Stimulated activated CD8-positive, alpha-beta memory T cell treated with anti-CD3 and anti-CD28 coated beads, Interleukin-7, amount 100 ng/mL, for 4 hours (primary cell): ENCODE measurements at places on chromosomes 2 and 18.

DNA sequence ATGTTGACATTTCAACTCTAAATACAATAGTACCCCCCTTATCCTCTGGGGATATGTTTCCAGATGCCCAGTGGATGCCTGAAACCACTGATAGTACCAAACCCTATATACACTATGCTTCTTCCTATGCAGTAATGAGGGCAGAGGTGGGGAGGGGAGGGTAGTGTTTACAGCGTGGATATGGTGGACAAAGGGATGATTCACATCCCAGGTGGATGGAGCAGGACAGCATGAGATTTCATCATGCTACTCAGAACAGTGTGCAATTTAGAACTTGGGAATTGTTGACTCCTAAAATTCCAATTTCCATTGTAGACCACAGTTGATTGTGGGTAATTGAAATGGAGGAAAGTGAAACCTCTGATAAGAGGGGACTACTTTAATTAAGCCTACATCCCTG lies 75.4 kb downstream of the TSN start:
- no peak for DNase-seq

- DNase-seq = no peak
Measured at GRCh38 chr2:129006901-129007300, 688.2 kb upstream of the HS6ST1 start.

DNA sequence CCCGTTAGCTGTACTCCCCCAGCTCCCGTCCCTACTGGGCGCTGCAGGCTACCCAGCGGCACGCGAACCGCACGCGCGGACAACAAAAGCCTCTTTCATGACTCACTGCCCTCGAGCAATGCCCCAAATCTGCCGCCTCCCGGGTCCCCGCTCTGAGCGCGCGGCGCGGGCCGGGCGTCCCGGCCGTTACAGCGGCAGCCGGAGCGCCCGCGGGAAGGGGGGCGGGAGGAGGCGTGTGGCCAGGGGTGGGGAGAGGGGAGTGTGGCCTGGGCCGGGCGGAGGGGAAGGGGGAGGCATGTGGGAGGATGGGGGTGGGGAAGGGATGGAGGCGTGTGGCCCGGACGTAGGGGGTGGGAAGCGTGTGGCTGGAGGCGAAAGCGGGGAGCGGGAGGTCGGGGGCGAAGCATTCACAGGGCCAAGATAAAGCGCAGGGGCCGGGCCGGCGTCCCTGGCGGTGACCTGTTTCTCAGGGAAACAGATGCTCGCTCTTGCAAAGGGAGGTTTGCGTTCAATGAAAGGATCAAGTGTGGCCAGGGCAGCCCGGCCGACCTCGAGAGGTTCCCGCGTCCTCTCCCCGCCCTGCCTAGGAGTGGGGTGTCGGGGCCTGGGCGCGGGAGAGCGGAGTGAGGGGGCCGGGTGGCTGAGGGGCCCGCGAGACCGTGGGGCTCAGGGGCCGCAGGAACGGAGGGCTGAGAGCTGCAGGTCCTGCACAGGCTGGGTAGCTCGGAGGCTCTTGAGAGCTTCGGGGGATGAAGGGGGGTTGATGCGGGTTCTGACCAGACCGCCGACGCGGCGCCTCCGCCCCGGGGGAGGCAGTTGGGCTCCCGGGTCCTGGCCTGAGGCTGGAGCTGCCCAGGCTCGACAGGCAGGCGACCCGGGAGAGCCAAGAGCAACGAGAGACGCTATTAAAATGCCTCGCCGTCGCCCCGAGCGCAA lies 3.5 kb upstream of the NEUROD1 start:
- no peak for DNase-seq

GRCh38 chr18:28372186-28372585 lies 195.3 kb upstream of the CDH2 start:
- DNase-seq = no peak

DNA sequence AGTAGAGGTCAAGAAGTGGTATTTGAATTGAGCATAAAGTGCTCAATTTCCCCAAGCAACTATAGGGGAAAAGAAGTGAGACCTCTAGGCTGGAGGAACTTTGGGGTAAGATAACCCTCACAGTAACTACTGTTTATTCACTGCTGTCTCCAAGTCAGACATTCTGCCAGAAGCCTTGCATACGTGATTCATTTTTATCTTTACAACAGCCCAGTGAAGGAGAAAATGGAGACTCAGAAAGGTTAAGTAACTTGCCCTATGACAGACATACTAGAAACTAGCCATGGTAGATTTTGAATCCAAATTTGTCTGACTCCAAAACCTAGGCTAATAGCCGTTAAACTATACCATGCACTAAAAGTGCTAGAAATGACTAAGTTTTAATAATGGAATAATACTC lies 28.4 kb downstream of the DNAJC10 start:
- no peak for DNase-seq

DNA sequence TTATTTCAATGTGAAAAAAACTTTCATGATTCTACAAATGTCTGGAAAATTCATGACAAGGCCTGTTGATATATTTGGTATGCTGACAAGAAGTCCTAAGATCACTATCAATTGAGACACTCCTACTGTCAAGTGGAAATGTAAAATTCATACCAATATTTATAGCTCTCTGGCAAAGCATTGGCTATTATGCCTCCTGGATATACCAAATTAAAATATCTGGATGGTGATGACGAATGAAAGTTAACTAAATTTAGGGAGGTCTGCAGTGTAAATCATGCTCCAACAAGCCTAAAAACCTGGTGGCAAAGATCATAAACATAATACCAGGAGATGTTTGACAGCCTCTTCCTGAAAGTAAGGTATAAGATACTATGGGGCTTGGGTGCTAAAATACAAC lies 41.1 kb upstream of the TCF4 start:
- DNase-seq = no peak

GRCh38 chr2:30541680-30542079 lies 94.6 kb downstream of the LCLAT1 start:
- no peak for DNase-seq

DNA sequence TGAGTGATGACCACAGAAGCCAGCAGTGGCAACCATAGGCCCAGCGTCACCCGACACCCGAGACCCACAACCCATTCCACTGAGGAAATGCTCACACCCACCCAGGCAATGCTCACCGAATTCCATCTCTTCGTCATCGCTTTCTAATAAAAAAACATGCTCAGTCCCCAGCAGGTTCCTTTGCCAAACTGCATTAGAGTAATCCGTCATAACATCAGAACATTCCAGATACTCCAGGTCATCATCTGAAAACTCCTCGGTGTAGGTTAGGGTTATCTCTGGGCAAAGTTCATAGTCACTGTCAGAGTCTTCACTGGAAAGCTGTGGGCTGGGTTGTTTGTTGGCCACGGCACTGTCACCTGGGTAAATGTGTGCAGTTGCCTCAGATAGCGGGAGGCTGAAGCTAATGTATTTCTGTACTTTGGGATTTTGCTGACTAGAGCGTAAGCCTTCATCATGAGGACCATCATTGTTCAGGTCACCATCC lies 49.3 kb downstream of the ALPK2 start:
- DNase-seq = no peak

DNA sequence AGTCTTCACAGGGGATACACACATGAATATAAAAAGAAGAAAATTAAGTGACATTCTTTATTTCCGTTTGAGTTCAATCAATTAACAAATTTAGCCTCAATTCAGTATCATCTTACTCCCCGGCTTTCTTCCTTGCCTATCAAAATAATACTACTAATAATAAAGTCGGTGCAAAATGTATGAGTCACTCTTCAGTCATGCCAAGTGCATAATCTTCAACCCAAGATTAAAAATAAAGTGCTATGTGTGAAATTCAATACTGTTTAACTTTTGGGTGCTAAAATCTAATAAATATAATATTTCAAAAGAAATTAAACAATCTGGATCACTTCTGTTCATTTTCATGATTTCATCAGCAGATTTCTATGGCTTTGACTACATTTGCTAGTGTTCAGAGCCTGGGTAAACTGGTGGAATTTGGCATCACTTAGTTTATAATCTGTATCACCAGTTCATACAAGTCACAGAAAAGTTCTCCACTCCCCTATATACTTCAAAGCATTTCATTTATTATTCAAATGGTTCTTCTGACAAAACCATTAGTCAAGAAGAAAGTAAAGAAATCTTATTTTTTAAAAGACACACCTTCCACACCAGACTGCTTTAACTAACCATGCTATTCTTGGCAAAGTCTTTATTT lies 183.6 kb downstream of the THADA start:
- no peak for DNase-seq

DNA sequence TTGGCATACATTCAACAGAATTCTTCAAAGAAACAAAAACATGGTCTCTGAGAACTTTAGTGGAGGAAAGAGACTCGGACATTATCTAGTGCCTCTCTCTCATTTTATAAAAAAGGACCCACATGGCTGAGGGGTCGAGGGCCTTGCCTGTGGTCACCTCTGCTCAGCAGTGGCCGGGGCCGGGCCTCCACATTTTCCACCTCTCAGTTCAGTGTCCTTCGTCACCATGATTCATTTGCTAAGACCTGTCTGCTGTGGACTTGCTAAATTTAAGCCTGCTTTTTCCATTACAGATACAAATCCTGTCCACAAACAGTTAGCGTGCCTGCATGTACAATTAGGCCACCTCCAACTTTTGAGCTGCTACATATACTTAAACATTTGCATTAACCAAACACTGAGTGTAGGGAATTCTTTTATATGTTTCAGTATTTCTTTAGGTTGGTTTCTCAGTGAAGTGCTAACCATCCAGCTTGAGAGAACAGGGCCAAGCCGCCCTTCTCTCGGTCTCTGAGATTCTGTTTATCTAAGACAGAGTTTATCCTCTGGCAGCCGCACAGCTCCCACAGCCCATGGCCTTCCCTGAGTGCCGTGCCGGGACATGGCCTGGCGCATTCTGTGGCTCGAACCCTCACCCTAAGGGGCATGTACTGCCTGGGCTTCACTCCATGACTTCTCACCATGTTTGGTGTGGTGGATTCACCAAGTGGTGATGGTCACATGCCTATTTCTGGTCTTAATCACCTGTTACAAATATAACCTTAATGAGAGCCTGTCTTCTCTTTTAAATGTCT lies 46.2 kb downstream of the COA5 start:
- no peak for DNase-seq

- no peak for DNase-seq
Measured at GRCh38 chr2:111534910-111535352, 349.1 kb downstream of the ANAPC1 start.

DNA sequence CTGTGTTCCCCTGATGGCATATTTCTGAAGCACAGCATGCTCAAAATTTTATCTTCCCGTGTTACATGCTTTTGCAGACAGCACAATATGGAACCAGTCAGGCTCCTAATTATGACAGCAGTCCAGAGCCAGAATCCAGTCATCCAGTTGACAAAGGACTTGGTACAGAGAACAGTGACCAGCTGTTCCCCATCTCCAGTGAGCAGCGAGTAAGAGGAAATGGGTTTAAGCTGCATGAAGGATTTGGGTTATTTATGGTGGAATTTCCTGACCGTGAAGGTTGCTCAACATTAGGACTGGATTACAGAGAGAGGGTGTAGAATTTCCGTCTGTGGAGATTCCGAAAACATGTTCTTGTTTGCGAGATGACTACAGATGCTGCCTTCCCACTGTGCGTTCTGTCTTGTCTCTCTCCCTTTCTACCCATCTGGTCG lies 24.4 kb downstream of the SGPP2 start:
- DNase-seq = no peak

DNA sequence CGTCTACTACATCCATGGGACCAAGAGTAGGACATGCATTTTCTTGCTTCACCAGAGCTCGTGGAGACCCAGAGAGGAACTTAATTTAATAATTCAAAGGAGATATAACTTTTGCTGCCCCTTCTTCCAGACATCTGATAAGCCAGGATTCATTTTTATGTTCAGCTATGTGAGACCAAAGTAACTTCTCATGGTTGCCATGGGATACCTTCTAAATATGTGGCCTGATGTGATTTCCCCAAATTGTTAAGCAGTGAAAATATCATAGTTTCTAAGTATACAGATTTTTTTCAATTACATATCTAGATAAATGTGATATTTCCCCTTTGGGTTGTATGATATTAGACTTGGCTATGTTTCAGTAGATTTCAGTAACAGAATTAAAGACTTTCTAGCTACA lies 185.5 kb upstream of the FN1 start:
- DNase-seq = no peak
